CD8-positive, alpha-beta memory T cell (primary cell): ENCODE measurements at places on chromosomes 3 and 15. TPM values are rescaled to one million over a fixed set of nuclear protein-coding genes. Genes with fewer than 3 reads are reported as not detected.
A peak's percentile ranks its signal among the peaks of the same experiment; 100 is the strongest.

- no peaks in the 10 kb centered on the region for H3K4me1 ChIP-seq
- no peaks in the 10 kb centered on the region for H3K27me3 ChIP-seq
- peaks cover 14% of the 10 kb centered on the region for H3K36me3 ChIP-seq
- H3K27ac ChIP-seq: no peak overlapping the region
These were observed 693 bp upstream of the STAB1 start for GRCh38 chr3:52494445-52494844.

The GP9 gene
- not detected for polyA plus RNA-seq

DNA sequence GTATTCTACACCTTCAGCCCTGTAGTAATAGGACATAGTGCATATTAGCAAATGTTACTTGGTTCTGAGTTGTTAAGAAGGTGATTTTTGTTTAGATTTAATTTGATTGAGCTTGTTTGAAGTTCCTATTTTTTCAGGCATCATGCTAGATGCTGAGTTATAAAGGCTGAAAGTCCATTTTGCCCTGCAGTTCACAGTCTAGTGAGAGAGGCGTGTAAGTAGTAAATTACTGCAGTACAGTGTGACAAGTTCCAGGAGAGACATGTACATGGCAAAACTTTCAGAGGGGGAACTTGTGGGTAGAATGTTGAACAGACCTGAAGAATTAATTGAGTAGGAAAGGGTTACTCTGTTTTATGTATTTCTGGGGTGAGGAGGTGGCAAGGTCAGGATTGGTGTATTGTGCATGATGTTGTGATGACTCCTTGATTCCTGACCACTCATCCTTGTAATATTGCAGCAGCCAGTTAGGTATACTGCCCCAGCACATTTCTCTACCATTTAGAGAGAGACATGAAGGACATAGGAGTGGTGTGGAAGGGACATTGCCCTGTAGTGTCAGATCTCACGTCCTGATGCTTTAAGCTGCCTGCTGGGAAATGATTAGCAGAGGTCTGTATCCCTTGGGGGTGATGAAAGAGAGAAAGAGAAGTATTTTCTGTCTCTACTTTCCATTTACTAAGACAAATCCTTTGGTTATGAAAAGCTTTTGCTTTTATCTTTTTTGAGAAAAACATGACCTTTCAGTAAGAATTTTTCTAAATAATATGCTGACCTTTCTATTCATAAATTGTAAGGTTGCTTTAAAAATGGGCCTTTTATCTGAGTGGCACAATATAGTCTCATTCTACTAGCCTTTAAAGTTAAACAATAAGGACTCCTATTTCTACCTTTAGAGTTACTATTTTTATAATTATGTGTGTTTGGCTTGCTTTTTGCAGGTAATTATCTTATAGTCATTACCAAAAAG, 16.9 kb downstream of the SACM1L start:
- no peaks in the 10 kb centered on the region for H3K27me3 ChIP-seq
- H3K27ac ChIP-seq: no peak overlapping the region
- H3K36me3 ChIP-seq: peaks cover 54% of the 10 kb centered on the region
- no peak overlapping the region for H3K4me3 ChIP-seq

The ADAMTS17 gene
- 2.3 TPM for polyA plus RNA-seq

GRCh38 chr3:27166888-27167287, 202.3 kb downstream of the NEK10 start:
- H3K4me1 ChIP-seq: no peaks in the 10 kb centered on the region
- no peaks in the 10 kb centered on the region for H3K27me3 ChIP-seq
- H3K4me3 ChIP-seq: no peak overlapping the region
- no peak for DNase-seq
- no peaks in the 10 kb centered on the region for H3K36me3 ChIP-seq
- H3K27ac ChIP-seq: no peak overlapping the region

The GOLGA6B gene
- not detected for polyA plus RNA-seq

The PIGX gene
- polyA plus RNA-seq: 38.7 TPM

The CCNB2 gene
- 0.51 TPM for polyA plus RNA-seq

DNA sequence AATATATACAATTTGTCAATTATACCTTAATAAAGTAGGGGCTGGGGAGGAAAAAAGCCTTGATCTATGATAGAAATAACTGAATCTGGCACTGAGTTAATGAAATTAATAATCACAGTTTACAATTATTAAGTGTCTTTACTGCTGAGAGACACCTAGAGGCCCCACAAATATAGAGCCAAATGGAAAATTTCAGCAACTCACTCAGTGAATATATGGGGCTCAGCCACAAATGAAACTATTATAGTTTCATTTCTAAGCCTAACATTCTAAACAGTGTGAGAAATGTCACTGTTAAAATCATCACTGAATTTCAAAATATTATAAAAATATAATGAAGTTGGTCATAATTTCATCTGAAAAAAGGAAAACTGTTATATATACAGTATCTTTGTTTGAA, 40.3 kb downstream of the GNB4 start:
- no peaks in the 10 kb centered on the region for H3K4me1 ChIP-seq
- no peaks in the 10 kb centered on the region for H3K27me3 ChIP-seq
- no peak overlapping the region for H3K27ac ChIP-seq
- no peak overlapping the region for H3K4me3 ChIP-seq
- no peaks in the 10 kb centered on the region for H3K36me3 ChIP-seq
- no peak for DNase-seq

DNA sequence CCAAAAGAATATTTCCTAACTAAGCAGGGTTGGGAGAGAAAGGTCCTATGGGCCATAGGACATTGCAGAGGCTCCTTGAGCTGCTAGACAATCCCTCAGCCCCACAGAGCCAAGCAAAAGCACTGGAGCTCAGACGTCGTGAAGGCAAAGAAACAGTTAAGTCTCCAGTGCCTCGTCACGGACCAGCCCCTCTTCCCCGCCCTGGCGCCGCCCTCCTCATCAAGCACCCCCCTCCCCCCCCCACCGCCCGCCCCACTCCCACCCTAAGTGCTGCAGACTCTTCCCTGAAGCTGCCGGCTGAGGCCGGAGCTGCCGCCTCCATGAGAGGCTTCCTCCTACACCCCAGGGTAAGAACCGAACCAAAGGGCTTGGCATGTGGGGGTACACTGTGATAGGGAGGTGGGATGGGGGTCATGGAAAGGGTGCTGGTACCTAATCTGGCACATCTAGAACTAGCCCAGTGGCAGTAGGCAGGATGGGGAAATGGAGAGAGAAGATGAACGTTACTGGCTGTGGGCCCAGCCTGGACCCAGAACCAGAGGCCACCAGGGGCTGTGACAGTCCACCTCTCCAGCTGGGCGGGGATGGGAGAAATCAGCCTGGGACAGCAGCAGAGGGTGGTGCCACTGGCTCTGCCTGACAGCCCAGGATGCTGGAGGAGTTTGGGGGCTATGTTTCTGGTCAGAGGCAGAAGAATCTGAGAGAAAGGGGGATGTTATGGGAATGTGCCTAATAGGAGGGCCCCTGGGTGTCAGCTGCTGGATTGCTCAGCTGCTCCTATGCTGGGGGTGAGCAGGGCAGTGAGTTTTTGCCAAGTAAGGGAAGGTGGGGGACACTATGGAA, at the start of gene MAP1A:
TSS of gene MAP1A (plus strand) at position 255 of the 843 bp plus-strand sequence. CDS start 3,866 bp downstream, outside the sequence.
- peaks cover 5% of the 10 kb centered on the region for H3K4me1 ChIP-seq
- no peak for DNase-seq
- H3K4me3 ChIP-seq: no peak within 1 kb of the TSS
- peaks cover 10% of the 10 kb centered on the region for H3K27me3 ChIP-seq
- no peaks in the 10 kb centered on the region for H3K36me3 ChIP-seq

- no peak overlapping the region for H3K4me3 ChIP-seq
- no peak for DNase-seq
- no peaks in the 10 kb centered on the region for H3K36me3 ChIP-seq
- no peaks in the 10 kb centered on the region for H3K4me1 ChIP-seq
- no peak overlapping the region for H3K27ac ChIP-seq
These were observed 561 bp upstream of the CPLX3 start for GRCh38 chr15:74825866-74826265.

DNA sequence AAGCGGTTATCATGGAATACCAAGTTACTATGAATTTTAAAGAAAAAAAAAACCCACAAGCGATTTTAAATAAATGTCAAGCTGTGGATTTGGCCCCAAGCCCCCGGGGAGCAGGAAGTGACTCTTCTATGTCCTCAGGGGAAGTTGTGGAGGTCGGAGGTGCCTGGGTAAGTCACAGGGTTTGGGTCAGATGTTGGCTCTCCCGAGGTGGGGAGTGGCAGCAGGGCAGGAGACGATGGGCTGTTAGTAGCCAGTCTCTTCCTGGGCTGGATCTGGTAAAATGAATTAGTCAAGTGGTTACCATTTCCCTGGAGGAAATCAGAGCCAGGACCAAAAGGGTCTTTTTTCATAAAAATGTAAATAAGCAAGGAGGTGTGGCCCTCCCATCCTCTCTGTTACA, 316.7 kb downstream of the TLE3 start:
- no peaks in the 10 kb centered on the region for H3K36me3 ChIP-seq
- H3K27ac ChIP-seq: no peak overlapping the region
- DNase-seq: no peak
- H3K4me1 ChIP-seq: peaks cover 18% of the 10 kb centered on the region
- H3K27me3 ChIP-seq: no peaks in the 10 kb centered on the region

The MYL3 gene
- not detected for polyA plus RNA-seq

- no peaks in the 10 kb centered on the region for H3K36me3 ChIP-seq
- H3K27me3 ChIP-seq: no peaks in the 10 kb centered on the region
- H3K4me3 ChIP-seq: no peak overlapping the region
- H3K27ac ChIP-seq: no peak overlapping the region
These were observed 79.5 kb downstream of the KBTBD8 start for GRCh38 chr3:67077656-67078055.

The TIPARP gene
- 19.8 TPM for polyA plus RNA-seq

DNA sequence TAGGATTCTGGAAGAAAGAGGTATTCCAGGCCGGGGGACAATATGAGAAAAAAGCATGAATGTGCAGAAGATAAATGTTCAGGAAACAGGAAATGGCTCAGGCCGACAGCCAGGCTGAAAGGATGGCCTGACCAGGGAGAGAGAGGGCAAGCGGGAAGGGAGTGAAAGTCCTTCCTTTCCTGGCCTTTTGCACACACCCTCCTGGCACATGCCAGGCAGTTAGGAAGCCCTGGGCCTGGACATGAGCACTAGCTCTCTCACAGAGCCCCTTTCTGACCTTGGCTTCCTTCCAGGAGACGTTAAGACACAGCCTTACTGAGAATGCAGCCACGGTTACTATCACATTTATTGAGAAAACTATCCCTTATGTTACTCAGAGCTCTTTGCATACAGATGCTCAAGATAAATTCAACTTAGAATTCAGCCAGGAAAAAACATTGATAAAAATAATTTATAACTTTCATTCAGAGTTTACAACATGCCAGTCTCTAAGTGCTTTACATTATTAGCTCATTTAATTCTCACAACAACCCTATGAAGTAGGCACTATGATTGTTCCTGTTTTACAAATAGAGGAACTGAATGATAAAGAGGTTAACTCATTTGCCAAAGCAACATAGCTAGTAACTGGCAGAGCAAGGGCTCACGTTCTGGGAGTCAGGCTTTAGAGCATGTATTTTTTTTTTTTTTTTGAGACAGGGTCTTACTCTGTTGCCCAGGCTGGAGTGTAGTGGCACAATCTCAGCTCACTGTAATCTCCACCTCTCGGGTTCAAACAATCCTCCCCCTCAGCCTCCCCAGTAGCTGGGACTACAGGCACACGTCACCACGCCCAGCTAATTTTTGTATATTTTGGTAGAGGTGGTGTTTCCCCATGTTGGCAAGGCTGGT, 39.4 kb upstream of the SMAD3 start:
- no peak overlapping the region for H3K4me3 ChIP-seq
- no peaks in the 10 kb centered on the region for H3K36me3 ChIP-seq
- no peaks in the 10 kb centered on the region for H3K4me1 ChIP-seq

The CYP8B1 gene
- polyA plus RNA-seq: not detected

- H3K4me1 ChIP-seq: no peaks in the 10 kb centered on the region
- no peaks in the 10 kb centered on the region for H3K27me3 ChIP-seq
- DNase-seq: no peak
- no peak overlapping the region for H3K4me3 ChIP-seq
These were observed 626.3 kb upstream of the NAALADL2 start for GRCh38 chr3:174232658-174233429.

DNA sequence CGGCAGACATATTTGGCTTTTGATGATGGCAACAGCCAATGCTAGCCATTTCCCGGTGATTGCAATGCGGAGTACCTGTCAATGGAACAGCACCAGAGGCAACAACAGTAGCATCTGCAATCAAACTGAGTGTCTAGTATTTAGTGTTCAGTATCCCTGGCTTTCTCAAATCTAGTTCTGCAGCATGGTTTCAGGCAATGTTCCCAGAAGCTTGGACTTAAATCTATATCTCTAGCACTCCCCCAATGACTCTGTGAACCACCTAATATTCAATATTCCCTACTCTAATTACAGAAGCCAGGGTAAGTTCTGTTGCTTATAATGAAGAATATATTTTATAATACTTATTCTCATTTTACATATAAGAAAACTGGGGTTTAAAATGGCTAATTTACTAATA, 48.2 kb downstream of the TBL1XR1 start:
- no peak for DNase-seq
- H3K36me3 ChIP-seq: no peaks in the 10 kb centered on the region
- H3K27me3 ChIP-seq: no peaks in the 10 kb centered on the region

DNA sequence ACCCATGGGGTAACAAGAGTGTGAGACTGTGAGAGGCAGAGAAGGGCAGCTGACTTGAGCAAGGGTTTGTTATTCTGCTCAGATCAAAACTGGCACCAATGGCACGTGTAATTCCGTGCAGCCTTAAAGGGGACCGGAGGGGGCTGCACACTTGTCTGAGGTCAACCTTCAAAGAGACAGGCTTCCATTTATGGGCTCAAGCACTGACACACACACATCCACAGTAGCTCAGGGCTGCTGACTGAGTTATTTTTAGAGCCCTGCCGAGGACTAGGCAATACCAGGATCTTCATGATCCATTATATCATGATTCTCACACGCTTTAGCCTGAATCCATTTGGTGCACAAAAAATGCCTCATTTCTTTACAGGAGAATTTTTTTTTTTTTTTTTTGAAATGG, 20.6 kb upstream of the SPTBN5 start:
- DNase-seq: no peak
- no peak overlapping the region for H3K27ac ChIP-seq
- no peaks in the 10 kb centered on the region for H3K4me1 ChIP-seq
- H3K27me3 ChIP-seq: no peaks in the 10 kb centered on the region

DNA sequence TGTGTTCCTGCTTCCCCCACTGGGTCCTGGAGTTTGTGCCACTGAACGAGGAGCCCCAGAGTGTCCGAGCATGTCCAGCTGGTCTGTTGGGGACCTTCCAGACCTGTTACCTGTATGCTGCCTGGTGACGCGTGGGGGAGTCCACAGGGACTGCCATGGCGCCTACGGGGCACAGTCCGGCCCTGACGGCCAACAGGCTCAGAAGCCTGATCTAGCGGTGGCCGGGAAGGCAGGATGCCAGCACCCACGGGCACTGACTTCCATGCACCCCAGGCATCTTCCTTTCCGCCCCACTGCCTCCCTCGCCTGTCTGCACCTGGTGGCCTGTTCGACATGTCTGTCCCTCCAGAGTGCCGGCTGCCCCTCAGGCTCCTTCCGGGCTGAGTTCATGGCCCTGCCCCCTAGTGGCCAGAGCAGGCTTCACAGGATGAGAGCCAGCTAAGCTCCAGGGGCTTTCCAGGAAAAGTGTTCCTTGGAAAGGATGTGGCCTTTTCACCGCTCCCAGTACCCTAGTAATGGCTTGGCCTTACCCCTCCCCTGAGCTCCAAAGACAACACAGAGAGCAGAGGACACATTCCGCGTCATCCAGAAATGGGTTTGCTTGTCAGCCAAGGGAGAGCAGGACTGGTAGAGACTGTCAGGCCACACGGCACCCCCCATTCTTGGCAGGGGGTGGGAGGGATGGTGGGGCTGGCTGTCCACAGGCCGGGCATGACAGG, 35.7 kb downstream of the NGRN start:
- H3K27me3 ChIP-seq: no peaks in the 10 kb centered on the region
- no peak overlapping the region for H3K27ac ChIP-seq
- DNase-seq: peak; percentile 28
- no peak overlapping the region for H3K4me3 ChIP-seq
